ENCODE measurements at places on chromosomes 3 and 15. TPM values are rescaled to one million over a fixed set of nuclear protein-coding genes. Genes with fewer than 3 reads are reported as not detected.

DNA sequence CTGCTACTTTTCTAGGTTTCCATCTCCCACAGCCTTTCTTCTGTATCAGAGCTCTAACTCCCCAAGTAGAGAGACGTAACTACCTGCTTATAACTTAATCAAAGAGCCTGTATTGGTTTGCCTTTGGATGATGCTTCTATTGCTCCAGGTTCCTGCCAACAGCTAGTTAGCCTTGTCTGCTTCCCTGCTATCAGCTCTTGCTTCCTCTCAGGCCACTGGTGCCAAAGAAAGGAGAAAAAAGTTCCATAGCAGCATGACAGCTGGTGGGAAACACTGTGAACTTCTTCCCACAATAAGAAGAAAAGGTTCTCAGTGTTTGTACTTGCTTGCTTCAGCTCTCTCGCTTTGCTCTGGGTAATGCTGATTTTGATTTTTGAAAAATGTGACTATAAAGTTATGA, 206.6 kb downstream of the GBE1 start:
- peak; percentile 40 for DNase-seq

- DNase-seq: no peak
These were observed 902 bp downstream of the TMEM44 start for GRCh38 chr3:194632226-194632808.

- no peak for DNase-seq
These were observed 6.9 kb downstream of the SHF start for GRCh38 chr15:45180648-45181436.

- peak; percentile 71 for DNase-seq
These were observed 356.0 kb downstream of the ZPLD1 start for GRCh38 chr3:102790747-102791325.

GRCh38 chr3:32412887-32413286, 21.2 kb downstream of the CMTM7 start:
- DNase-seq: no peak

- DNase-seq: no peak
These were observed 367.9 kb downstream of the ZIC4 start for GRCh38 chr3:147038481-147038880.

- no peak for DNase-seq
These were observed 5.2 kb downstream of the LRIG1 start for GRCh38 chr3:66495668-66496045.

DNA sequence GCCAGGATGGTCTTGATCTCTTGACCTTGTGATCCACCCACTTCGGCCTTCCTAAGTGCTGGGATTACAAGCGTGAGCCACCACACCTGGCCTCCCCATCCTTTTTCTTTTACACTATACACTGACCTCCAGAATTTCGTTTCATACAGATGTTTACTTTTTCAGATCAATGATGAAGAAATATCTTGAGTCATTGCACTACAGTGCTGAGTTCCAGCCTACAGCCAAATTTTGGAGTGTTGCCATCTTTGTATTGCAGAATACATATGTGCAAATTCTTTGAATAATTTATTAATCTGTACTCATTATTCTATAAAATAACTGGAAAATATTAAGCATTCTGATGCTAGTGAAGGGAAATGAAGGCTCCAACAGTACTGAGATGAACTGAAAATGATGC, 12.5 kb downstream of the ZPLD1 start:
- DNase-seq: peak; percentile 47

GRCh38 chr3:137471558-137472204, 292.4 kb upstream of the SOX14 start:
- no peak for DNase-seq

- peak; percentile 14 for DNase-seq
These were observed 17.0 kb downstream of the RGMA start for GRCh38 chr15:93072011-93072410.

DNA sequence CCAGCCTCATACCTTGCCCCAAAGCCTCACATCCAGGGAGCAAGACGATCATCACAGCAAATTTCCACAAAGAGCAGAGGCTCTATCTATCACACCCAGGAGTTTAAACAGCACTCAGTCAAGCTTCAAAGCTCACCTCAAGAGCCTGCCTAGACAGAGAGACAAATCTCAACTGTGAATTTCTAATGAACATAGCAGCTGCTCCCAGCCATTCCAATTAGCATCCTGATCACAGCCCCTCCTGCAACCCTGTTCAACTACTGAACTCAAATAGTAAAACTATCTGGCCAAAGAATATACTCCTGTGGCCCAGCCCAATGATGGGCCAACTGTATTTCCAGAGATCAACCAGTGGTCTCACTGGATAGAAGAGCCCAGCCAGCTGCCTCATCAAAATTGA, 269.8 kb downstream of the CTNNB1 start:
- DNase-seq: no peak

- no peak for DNase-seq
These were observed 8.8 kb upstream of the B3GNT5 start for GRCh38 chr3:183244219-183244618.

DNA sequence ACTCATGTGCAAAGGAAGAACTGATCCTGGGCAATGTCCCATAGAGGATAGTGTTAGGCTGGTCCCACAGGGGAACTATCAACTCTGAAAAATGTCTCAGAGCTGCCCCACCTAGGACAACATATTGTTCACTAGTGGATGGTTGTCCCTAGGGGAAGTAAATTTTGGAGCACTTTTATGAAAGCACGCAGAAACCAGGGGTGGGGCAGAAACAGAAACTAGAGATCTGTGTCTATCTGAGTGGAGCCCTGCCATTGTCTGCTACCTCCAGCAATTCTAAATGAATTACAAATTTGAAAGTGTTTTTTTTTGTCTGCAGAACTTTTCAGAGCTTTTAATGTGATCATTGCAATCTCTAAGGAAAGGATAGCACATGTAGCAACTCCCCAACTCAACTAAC, 357.1 kb upstream of the PROK2 start:
- no peak for DNase-seq

DNA sequence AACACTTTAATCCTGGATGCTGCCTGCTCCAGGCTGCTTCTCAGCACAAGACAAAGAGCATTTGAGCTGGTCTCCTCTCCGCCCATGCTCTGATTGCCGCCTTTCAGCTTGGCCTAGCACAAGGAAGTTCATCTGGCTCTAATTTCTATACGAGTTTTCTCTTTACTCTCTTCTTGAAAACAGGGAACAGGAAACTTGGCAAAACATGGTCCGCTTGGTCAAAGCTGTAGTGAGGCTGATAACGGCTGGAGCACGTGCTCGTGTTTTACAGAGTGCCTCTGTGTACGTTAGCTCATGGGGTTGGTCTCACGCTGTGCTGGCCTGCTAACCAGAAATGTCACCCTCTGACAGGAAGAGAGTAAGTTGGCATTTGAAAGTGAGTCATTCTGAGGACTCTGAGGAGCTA, 19.2 kb downstream of the RARRES1 start:
- no peak for DNase-seq

DNA sequence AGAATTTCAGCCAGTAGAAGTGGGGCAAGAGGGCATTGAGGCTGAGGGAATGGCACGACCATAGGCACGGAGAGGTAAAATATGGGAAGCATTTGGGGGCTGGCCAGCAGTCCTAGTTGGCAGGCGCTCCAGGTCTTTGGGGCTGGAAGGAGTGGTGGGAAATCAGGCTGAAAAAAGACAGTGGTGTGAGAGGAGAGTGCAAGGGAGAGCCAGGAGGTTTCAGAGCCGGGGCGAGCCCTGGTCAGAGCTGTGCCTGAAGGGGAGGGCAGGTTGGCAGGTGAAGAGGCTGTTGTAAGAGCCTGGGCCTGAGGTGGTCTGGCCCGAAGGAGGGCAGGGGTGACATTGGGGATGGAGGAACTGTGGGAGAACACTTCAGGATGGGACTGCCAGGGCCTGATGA, 1.6 kb upstream of the IDH3A start:
- no peak for DNase-seq

DNA sequence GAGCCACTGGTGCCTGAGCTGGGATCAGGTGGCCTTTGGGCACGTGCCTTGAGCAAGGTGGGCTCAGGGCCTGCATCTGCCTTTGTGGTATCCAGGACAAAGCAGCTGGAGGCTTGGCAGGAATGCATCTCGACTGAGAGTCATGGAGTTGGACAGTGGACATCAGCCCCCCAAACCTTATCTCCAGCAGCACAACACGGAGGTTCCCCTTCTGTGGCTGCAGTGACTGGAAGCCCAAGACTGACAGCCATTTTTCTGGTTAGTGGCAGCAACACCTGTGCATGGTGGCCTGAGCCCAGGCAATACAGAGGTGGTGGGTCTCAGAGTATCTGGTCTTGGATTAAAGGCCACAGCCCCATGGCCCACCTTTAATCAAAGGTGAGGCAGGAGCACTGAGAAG, 27.8 kb upstream of the TSEN2 start:
- no peak for DNase-seq

DNA sequence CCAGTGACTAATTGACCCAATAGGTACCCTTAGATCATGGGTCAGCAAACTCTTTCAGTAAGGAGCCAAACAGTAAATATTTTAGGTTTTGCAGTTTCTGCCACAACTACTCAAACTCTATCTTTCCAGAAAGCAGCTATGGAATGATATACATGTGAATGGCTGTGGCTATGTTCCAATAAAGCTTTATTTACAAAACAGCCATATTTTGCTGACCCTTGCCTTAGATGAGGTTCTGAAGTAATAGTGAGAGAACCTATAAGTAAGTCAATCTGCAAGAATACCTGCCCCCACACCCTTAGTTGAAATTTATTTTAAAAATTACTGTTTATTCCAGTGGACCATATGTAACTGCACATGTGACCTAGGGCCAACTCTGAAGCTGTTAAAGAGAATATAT, 134.0 kb downstream of the CMSS1 start:
- DNase-seq: peak; percentile 39

- DNase-seq: peak; percentile 63
These were observed 101.3 kb downstream of the DPH6 start for GRCh38 chr15:35444557-35445204.

- peak; percentile 38 for DNase-seq
These were observed 672 bp downstream of the TFRC start for GRCh38 chr3:196081002-196081833.

- no peak for DNase-seq
These were observed 173.1 kb upstream of the CDIN1 start for GRCh38 chr15:36406366-36406765.

DNA sequence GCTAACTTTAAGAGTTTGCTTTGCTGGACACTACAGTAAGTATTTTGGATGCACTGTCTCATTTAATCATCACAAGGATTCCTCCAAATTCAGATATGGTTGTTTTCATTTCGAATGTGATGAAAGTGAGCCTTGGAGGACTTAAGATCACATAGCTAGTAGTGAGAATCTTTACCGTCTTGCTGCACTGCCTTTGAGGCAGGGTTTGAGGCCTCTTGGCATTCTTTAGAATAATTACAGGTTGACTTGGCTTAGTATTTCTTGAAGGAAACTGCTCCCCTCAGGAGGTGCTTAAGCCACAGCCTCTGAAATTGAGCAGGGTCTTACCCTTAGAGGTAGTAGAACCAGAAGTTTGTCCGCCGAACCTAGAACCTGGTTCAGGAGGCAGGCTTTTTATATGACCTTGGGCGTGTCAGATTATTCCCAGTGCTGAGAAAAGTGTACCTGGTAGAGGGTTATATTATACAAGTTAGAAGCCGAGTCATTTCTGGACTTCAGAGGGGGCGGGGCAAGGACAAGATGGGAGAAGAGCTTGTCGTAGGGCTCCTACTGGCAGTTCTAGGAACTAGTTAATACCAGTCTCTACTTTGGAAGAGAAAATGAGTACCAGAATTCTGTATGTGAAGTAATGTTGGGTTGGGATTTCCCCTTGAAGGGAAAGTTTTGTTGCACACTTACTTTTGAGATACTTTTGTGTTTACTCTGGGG, 1.1 kb downstream of the TFG start:
- DNase-seq: peak; percentile 77

- no peak for DNase-seq
These were observed 799.8 kb downstream of the NSUN3 start for GRCh38 chr3:94862703-94863102.

GRCh38 chr3:149604125-149604875, 53.5 kb downstream of the WWTR1 start:
- peak; percentile 44 for DNase-seq

DNA sequence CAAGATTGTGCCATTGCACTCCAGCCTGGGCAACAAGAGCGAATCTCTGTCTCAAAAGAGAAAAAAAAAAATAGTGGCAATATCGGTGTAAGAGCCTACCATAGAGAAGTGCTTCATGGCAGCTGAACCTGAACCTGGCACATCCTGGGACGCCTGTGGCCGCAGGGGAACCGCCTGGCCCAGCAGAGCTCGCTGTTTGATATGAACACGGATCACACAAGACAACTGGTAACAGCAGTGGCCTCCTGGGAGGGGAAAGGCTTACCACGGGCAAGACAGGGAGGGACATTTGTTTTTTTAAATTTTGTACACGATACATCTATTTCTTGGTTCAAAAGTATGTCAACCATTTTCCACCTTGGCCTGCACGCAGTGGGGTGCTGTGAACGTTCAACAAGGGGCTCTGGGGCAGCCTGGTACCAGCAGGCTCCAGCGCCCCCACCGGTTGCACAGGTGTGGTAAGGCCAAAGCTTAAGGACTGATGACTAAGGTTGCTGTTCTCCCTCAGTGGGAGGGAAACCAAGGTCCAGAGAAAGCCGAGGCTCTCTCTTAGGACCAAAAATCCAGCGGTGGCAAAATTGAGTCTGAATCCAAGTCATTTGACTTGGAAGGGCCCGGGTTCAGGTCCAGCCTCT, 21.7 kb upstream of the EPHB3 start:
- DNase-seq: no peak

GRCh38 chr15:32030795-32031194, 480 bp downstream of the CHRNA7 start:
- DNase-seq: no peak

Gene GDPGP1
- total RNA-seq: 3.9 TPM

Gene KLHL40
- not detected for total RNA-seq

Gene TTLL13
- total RNA-seq: not detected

Gene SH3BP5
- 14.0 TPM for total RNA-seq

Gene CFAP20DC
- total RNA-seq: 1.6 TPM

Gene GSK3B
- total RNA-seq: 39.7 TPM

Gene XCR1
- total RNA-seq: not detected

Gene SPINK8
- total RNA-seq: not detected

Gene POLQ
- total RNA-seq: 5.0 TPM

Gene CAMP
- total RNA-seq: not detected

Measured in IMR-90 (cell line).